Fibroblast of pulmonary artery (primary cell): ENCODE measurements at places on chromosomes 5 and 9.

DNA sequence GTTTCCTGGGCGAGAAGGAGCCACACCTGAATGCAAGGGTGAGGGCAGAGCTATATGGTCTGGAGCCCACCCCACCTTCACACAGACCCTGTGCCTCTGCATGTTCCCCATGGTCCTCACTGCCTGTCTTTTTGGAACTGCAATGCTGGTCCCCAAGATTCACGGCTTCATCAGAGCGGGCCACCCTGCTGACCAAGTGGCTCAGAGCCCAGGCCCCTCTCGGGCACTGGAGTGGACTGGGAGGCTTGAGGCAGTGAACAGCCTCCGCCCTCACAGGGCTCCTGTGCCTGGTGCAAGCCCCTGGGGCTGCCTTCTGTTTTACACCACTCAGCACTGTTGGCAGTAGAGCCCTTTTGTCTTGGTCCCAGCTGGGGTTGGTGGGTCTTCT is 143.2 kb downstream of the CACNA1B start:
- no peak for DNase-seq

GRCh38 chr5:122492675-122493074 is 180.6 kb downstream of the SNCAIP start:
- DNase-seq: peak; percentile 21

GRCh38 chr9:36424289-36425055 is 24.4 kb upstream of the RNF38 start:
- DNase-seq: no peak

GRCh38 chr5:111083323-111083722 is 8.8 kb upstream of the WDR36 start:
- DNase-seq: no peak

DNA sequence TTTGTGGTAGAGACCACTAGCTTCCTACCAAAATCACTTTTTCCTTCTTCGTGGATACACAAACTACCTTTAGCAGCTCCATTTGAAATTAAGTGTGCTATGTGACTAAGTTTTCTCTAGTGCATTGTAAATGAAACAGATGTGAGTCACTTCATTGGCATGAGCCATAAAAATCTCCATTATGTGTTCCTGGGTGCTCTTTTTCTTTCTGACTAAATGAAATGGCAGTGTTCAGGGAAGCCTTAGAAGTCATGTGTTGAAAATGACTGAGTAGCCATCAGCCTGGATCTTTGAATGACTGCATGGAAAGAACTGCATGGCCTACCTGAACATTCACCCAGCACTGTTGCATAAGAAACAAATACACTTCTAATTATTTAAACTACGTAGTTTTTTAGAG is 107.9 kb downstream of the NDUFAF2 start:
- DNase-seq: peak; percentile 75

- peak; percentile 73 for DNase-seq
Observed at GRCh38 chr5:125798307-125798706, 624.9 kb upstream of the GRAMD2B start.

DNA sequence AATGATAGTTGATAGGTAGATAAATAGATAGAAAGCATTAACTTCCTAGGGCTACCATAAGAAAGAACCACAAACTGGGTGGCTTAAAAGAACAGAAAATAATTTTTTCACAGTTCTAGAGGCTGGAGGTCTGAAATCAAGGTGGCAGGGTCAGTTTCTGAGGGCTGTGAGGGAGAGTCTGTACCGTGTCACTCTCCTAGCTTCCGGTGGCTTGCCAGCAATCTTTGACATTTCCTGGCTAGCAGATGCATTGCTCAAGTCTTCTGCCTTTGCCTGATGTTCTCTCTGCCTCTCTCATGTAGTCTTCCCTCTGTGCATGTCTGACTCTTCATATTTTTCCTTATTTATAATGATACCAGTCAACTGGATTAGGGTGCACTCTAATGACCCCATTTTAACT is 1132.7 kb downstream of the CDH9 start:
- DNase-seq: no peak

GRCh38 chr5:139275956-139276355 is 17.6 kb upstream of the MATR3 start:
- no peak for DNase-seq

DNA sequence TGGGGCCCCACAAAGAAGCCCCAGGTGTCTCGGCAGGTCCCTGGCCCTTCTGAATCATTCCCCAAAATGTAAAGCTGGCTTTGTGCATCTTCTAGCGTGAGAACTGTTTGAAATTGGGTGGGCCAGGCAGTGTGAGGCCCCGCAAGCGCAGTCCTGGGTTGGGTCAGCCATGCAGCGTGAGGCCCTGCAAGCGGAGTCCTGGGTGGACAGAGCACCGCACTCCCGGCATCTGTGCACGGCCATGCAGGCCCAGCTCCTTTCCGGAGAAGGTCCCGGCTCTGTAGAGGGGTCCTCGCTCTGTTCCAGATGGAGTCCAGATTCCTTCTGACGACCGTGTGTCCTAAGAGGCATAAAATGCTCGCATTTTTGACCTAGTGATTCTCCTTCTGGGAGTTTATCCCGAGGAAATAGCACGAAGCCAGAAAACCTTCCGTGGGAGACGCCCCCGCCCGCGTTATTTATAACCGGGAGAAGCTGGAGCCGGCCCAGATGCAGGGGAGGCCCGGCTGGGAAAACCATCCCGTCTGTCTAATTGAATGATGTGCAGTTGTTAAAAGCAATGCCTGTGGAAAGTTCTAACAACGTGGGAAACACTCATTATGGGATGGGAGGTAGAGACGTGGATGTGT is 19.4 kb upstream of the NOTCH1 start:
- peak; percentile 46 for DNase-seq

- no peak for DNase-seq
Observed at GRCh38 chr9:92971121-92971520, 23.8 kb downstream of the FGD3 start.

DNA sequence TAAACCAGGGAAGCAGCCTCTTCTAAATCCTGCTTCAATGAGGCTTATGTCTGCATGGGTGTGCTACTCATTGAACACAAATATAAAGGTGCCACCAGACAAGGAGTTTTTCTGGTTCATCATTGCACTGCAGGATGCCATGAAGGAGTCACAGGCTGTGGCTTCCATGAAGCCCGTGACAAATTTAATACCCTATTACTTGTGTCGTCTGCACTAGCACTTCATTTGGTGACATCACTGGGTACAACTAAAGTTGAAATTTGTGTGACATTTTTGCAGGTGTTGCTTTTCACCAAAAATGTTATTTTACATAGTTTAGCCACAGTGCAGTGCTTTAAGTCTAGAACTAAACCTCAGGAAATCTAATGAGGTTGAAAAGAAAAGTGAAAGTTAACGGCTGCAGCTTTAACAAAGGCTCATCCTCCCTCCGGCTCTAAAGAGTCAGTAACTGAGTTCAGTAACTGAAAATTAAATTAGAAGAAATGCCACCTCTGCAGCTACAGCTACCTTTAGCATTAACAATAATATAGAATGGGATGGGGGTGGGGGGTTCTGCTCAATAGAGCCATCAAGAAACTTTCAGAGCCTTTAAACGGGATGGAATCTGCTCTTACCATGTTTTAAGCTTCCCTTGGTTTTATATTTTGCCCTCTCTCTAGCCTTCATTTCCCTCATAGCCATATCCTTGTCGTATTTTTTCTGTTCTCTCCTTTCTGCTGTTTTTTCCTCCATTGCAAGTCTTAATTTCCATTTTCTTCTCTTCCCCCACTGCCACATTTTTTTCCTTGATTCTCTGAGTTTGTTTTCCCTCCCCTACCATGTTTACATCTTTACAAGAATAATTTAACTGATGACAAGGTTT is 233.8 kb upstream of the TMEM161B start:
- DNase-seq: no peak

- DNase-seq: no peak
Observed at GRCh38 chr5:176846335-176847140, 36.2 kb downstream of the UNC5A start.

GRCh38 chr5:132420706-132421272 is 51.3 kb downstream of the SLC22A5 start:
- DNase-seq: no peak

- DNase-seq: peak; percentile 35
Observed at GRCh38 chr9:94782355-94783101, 56.0 kb downstream of the AOPEP start.

DNA sequence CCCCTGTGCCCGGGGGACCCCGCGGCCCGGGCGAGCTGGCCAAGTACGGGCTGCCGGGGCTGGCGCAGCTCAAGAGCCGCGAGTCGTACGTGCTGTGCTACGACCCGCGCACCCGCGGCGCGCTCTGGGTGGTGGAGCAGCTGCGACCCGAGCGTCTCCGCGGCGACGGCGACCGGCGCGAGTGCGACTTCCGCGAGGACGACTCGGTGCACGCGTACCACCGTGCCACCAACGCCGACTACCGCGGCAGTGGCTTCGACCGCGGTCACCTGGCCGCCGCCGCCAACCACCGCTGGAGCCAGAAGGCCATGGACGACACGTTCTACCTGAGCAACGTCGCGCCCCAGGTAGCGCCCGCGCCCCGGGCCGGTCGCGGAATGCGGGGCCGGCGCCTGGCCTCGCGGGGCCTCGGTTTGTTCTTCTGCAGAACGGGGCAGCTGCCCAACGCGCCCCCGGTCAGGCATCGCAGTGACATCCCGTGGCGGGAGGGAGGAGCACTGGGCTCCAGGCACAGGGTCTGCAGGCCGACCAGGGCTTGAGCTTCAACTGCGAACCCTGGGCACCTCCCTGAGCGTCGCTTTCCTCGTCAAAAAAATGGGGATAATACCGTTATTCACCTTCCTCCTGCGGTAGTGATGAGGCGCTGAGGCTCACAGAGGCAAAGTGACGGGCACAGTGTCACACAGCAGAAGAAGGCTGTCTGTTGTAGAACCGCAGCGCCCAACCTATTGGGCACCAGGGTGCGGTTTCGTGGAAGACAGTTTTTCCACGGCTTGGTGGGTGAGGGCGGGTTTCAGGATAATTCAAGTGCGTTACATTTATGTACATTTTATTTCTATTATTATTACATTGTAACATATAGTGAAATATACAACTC is 777 bp downstream of the ENDOG start:
- DNase-seq: no peak

DNA sequence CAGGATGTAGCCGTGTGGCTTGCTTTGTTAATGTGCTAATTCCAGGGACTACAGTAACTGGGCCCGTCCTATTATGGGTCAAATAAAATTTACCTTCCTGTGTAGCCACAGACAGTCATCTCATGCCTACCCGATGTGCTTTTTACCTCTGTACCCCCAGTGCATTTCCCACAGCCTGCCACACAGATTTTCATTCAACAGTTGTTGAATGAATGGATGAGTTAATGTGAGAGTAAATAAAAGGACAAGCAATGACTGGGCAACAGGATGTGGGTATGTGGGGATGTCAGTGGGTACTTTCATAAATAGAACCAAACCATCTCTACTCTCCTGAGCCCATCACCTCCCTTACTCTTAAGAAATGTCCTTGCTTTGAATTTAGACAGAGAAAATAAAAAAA is 441.2 kb upstream of the ZNF462 start:
- DNase-seq: no peak

DNA sequence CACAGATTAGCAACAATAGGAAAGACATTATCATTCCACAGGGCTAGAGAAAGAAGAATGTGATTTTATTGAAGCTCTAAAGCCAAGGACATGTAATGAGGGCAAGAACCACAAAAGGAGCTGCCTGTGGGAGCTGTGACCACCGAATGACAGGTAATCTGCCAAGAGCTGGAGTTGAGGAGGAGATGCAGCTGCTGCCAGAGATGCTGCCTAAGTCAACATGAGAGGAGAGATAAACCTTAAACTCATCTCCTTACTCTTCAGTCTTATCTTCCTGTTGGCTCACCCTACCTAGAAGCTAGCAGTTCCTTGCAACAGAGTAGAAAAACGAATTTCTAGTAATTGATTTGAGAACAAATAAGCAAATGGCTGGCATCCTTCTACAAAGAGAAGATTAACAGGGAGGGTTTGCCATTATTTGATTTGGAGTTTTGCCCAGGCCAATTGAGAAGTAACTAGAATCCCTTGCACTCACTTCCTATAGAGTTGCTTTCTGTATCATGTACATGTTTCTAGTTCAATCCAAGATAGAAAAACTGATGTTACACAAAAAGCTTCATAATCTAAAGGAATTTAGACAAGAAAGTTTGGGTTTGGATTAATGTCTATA is 539.2 kb downstream of the TLE1 start:
- DNase-seq: peak; percentile 3

DNA sequence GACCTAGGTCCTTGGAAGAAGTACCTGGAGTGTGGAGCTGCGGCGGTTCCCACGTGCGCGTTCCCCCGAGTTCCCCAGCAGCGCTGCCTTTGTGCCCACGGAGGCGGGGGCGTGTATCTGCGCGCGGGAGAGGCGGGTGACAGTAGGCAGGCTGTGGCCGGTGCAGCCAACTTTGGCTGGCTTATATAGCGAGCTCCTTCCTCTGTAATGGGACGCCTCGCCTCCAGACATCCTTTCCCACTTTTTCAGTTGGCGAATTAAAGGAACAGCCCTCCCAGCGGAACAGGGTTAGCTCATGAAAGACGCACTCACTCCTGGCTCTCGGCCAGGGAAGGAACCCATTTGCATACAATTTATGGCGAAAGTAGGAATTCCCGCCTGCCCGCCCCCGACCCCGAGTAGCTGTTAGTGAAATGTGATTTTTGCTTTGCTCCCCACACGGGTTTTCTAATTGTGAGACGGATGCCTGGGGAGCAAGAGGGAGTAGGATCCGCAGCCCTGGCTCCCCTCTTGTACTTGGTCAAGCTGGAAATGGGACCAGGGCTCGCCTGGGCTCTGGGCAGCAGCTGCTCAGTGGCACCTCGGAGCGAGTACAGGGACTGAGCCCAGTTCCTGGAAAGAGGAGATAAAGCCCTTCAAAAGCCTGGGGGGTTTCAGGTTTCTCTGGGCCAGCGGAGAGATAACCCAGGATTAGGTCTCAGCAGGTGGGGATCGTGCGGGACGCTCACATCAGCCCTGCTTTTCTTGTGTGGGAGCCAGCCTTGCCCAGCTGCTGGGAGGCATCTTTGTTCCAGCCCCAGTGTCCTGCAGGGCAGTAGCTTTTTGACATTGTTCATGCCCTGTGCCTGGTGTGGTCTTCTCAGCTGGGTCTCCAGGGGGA is at the start of gene TNC:
TSS of gene TNC (minus strand) at position 159 of the 880 bp plus-strand sequence. CDS start 27,139 bp downstream, outside the sequence.
- peak; percentile 85 for DNase-seq

DNA sequence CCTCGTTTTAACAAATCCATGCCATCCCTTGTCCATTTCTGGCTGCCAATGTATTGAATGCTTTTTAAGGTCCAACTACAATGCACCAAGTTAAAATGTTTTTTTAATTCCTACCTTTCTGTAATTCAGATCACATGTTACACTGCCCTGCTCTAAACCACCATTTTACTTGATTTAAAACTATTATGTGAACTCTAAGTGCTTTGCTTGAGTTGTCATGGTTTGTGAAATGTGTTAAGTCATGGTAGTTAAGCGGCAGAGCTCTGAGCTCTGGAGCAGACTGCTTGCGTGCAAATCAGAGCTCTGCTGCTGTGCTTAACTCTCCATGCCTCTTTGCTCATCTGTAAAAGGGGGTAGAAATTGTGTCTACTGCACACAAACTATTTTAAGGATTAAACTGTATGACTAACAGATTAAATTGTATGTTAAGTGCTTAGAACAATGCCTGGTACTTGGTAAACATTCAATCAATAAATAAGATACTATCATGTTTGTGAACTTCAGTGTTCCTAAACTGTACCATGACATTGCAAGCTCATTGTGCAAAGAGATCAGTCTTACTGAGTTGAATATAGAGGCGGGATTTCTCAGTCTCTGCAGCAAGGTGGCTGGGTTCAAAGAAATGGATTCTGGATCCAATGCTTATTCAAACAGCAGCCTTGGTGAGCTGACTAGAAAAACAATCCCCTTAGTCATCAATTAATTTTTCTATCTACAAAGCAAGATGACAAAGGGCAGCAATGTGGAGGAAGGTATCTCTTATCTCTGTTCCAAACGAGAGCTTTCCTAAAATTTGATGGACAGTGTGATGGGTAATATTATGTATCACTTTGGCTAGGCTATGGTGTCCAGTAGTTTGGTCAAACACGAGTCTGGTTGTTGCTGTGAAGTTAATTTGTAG is 16.1 kb upstream of the CMBL start:
- no peak for DNase-seq
